ENCODE measurements at places on chromosomes 7 and 10.

DNA sequence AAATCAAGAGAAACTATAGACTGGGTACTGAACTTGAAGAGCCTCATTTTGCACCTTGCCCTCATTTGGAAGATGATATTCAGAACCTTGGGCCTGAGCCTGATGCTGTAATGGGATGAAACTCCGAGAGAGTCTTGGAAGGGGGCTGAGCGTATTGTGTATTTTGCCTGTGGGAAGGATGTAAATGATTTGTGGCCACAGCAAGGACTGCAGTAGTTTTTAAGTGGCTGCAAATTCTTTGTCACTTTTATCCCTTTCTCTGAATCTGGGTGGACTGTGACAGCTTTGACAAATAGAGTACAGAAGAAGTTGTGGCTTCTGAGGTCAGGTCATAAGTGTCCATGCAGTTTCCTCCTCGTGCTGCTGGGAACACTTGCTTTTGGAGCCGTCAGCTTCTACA lies 221.2 kb downstream of the ADRA2A start:
- DNase-seq, result no peak

- no peak for DNase-seq
These were observed 38.6 kb upstream of the WASL start for GRCh38 chr7:123787220-123788007.

- DNase-seq, result no peak
These were observed 476 bp upstream of the RET start for GRCh38 chr10:43076311-43076875.

GRCh38 chr7:50580057-50580456 lies 14.9 kb upstream of the DDC start:
- DNase-seq, result no peak

DNA sequence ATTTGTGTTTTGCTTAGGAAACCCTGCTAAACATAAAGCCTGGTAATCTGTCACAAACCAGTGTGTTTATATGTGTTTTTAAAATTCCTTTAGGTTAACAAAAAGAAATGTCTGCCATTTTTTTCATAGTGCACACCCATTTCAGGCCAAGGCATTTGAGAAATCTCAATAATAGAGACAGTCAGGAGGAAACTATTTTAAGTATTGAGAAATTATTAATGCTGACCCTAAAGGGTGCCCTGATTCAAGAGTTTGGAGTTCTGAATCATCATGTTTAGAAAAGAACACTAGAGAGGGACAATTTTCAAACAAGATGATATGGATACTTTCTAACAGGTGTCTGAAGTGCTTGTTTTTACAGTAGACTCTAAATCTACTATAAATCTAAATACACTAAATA lies 28.7 kb downstream of the MALRD1 start:
- DNase-seq, result no peak

DNA sequence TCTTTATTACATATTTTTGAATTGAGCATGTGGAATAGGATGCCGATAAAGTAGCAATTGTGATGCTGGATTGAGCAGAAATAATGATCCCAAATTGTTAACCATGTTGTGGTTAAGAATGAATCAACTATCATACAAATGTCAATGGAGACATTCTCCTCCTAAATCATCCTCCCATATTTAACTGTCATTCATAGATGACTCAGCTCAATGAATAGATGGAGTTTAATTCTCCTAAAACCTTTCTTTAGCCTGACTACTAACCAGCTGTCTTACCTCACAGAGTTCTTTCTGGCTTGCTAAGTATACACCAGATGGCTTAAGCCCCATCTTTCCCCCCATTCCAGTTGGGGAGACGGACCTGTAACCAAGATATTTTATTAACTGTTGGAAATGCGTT lies 23.4 kb upstream of the NPS start:
- DNase-seq, result no peak

DNA sequence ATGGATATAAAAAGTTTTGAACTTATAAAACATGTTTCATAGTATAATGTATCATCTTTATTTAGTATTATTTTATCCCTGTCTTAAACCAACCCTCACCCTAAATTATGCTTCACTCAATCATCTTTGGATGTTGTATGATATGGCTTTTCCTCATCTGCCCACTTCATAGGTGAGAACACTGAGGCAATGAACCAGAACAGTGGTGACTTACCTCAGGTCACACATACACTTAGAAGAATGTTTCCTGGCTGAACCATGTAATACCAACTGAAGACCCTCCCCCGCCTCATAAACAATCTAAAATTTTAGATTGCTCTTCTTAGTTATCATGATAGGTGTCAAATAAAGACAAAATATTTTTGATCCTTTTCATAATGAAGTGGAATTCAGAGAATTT lies 22.6 kb upstream of the STOX1 start:
- no peak for DNase-seq

- no peak for DNase-seq
These were observed 24.0 kb upstream of the PAPSS2 start for GRCh38 chr10:87635498-87636312.

DNA sequence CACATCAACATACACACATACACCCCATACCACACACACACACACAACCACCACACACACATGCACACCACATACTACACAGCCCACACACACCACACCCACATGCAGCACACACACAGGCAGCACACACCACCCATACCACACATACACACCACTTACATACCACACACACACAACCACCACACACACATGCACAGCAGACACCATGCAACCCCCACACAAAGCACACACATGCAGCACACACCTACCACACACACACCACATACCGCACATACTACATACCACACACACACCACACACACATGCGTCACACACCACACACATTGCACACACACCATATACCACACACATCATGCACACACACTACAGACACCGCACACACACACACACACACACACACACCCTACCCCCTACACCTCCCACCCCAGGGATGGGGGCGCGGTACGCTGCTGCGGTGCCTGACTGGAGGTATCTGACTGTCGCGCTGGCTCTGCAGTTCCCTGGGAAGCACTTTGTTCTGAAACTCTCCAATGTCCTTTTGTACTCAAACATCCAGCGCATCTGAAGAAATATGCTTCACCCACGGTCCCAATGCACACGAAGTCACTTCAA lies 5.4 kb upstream of the TRPV6 start:
- no peak for DNase-seq

GRCh38 chr7:128120976-128121490 lies 89.8 kb upstream of the LRRC4 start:
- no peak for DNase-seq

DNA sequence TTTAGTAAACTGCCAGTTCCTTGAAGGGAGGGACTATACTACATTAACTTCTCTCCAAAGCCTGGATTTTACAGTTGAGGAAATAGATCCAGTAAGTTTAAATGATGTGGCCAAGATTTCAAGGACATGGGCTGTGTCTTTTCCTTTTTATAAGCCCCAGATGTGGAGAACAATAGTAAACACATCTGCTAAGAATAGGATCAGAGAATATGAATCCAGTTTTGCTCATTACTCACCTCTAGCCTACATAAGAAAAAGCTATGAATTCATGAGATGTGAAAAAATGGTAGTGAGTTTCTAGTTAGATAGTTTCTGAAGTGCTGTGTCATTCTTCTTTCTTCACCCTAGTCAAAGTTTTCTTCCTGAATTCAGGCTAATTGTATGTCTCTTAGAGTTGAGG lies 38.6 kb downstream of the MAGI2 start:
- DNase-seq, result no peak

GRCh38 chr10:47165168-47165710 lies 134.8 kb upstream of the GDF10 start:
- no peak for DNase-seq

- no peak for DNase-seq
These were observed 75.1 kb downstream of the EMX2 start for GRCh38 chr10:117617659-117618058.

- DNase-seq, result no peak
These were observed 639.9 kb downstream of the PHTF2 start for GRCh38 chr7:78438433-78438832.

GRCh38 chr10:50375051-50375452 lies 123.7 kb upstream of the ASAH2 start:
- DNase-seq, result no peak

DNA sequence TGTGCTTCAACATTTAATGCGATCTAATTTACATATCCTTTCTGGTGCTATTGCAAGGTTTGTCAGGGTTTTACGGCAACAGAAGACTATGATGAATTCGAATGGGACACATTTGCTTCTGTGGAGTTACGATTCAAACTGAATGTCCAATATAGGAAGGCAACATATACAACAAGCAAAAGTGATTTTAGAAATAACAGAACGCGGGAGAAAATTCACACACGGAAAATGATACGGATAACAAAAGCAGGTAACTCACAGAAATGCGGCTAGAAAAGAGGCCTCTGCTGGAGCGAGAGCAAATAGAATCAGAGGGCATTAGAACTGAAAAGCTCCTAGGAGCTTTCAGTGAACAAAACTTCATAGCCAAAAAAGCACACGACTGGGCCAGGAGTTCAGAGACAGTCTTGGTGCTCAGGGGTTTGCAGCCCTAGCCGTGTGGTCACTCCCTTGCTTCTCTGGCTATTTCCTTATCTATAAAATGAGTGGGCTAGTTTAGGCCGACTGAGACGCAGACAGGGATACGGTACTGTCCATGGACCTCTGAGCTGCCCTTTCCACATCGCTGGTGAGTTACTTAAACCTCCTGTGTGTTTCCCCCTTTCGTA lies 557 bp upstream of the TAX1BP1 start:
- no peak for DNase-seq

GRCh38 chr7:127731431-127732080 lies 79.6 kb downstream of the SND1 start:
- DNase-seq, result no peak

DNA sequence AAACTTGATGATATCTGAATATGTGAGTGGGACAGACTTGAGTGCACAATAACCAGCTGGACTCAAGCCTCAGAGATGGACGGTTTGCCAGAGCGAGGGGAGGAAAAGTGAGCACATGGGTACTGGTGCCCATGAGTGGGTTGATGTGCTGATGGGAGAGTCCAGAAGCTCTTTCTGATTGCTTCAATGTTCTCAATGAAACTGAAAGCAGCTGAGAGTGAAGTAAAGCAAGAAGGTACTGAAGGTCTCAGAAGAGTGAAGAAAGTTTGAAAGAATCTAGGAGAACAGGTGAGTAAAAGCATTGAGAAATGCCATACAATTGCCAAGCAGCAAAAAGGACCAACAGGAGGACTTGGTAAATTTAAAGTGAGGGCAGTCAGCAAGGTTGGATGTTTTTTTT lies 28.6 kb downstream of the CTTNBP2 start:
- DNase-seq, result no peak

GRCh38 chr10:5776881-5777197 lies 36.4 kb downstream of the GDI2 start:
- no peak for DNase-seq

- DNase-seq, result no peak
These were observed 68.7 kb downstream of the SGMS1 start for GRCh38 chr10:50554995-50555568.

DNA sequence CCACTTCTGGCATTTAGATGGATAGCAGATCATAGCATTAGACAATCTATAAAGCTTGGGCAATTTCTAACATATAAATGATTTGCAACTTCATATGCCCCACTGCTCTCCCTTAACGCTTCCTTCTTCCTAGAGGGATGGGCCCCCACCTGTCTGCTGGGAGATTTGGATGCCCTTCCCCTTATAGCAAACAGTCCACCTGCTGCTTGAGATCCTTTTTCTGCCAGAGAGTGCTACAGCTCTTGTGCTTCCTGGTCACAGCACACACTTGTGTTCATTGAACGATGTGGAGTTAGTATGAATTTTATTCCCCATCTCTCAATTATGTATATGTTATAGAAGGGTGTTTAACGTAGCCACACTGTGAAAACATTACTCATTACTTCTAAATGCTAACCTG lies 10.4 kb upstream of the PCGF5 start:
- no peak for DNase-seq

- no peak for DNase-seq
These were observed 96.6 kb downstream of the MKLN1 start for GRCh38 chr7:131424219-131424822.

DNA sequence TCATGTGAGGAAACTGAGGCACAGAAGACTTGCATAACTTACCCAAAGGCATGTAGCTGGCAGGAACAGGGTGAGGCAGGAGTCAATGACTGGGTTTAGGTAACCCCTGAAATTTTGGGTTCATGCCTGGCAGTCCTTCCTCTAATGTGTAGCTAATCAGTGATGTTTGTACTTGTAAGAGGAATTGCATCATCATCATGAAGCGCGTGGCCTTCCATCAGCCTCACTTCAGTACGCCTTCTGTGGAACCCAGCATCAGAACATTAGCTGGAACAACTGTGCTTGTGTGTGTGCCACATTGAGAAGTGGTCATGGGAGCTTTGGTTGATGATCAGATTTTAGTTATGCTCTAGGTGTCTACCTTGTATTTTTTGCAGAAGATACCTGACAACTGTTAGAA lies 18.2 kb upstream of the STMP1 start:
- no peak for DNase-seq

DNA sequence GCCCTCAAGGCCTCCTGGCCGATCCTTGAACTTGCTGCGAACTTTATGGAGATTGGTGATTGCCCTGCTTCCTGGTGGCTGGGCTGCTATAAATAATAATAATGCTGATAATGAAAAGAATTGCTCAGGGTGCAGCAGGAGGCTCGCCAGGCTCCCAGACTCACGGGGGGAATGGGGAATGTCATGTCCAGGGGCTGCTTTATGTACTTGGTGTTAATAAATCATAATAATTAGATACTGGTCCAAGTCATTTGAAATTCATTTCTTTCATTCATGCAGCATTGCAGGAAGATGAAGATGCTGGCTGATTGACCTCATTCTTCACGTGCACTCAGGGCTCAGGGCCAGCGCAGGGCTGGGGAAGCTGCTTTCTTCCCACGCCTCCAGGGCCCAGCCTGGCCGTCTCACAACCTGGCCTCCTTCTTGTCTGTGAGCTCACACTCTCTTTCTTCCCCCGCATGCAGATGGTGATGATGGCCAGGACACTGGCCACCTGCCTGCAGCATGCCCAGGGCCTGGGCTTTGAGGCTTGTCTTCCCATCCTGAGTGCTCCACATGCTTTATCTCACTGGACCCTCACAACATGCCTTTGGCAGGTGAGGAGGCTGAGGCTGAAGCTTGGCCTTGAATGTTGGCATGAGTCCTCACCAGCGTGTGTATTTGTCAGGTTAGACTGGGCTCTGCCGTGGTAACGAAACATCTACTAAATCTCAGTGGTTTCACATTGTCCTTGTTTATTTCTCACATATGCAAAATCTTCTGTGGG lies 138.4 kb upstream of the TNS3 start:
- no peak for DNase-seq

DNA sequence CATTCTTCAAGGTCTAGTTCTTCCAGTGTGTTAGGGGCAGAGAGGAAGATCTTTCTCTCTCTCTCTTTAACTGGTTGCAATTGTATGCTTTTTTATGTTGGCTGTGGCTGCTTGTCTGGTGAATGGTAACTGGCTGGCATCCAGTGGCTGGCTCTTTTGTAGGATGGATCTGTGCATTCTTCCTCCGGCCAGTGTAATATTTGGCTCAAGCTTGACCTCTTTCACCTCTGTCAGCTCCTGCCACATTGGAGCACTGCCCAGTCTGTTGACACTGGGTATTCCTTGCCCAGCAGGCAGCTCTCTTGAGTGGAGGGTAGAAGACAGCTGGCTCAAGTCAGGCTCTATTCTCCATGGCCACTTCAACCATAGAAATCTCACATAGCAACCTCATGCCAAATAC lies 528.3 kb downstream of the PHTF2 start:
- DNase-seq, result no peak

GRCh38 chr10:19906108-19906791 lies 90.0 kb downstream of the PLXDC2 start:
- no peak for DNase-seq

GRCh38 chr10:53808677-53809372 lies 992.2 kb downstream of the PCDH15 start:
- DNase-seq, result no peak

Data from left renal pelvis (tissue), 4 donors.